Upper lobe of left lung (tissue), 6 donors: ENCODE measurements at places on chromosomes 12 and 14. TPM values are rescaled to one million over a fixed set of nuclear protein-coding genes. Genes with fewer than 3 reads are reported as not detected.

DNA sequence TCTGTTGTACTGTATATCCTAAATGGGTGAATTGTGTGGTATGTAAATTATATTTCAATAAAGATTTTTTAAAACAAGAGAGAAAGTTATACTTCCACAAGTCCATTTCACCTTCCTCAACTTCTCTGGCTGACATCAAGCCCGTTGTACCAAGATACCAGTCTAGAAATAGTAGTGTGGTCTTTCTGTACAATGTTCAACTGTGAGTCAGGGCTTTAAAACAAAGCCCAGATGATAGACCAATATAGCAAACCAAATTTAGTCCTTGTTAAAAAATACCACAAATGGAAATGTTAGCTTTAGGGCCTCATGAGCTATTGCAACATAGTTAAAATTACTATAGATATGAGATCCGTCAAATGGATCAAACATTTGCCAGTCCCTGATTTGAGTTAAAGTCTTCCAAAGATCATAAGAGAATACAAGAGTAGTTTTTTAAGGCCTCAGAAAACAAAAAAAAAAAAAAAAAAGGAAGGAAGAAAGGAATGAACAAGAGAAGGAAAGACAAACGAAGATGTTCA lies 49.0 kb upstream of the EGLN3 start:
- DNase-seq: no peak

DNA sequence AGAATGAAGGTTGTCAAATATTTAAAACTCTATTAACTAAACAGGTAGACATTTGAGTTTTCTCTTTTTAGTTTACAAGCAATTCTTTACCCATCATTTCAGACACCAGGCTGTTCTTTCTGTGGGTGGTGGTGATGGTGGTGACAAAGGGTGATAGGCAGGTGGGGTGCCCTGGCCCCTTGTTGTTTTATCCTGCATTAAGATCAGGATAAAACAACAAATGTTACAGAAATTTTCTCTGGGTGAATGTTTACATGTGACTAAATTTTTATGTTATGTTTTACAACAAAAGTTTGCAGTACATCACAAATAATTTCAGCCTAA lies 85.9 kb upstream of the MDM1 start:
- DNase-seq: no peak

- DNase-seq: no peak
These were observed 53.7 kb downstream of the KCNC2 start for GRCh38 chr12:75155962-75156361.

Gene ACRBP
- total RNA-seq: 3.9 TPM
